ENCODE measurements at places on chromosomes 6 and 20.

GRCh38 chr20:59825563-59825920 lies 107.9 kb downstream of the SYCP2 start:
- no peak for DNase-seq

DNA sequence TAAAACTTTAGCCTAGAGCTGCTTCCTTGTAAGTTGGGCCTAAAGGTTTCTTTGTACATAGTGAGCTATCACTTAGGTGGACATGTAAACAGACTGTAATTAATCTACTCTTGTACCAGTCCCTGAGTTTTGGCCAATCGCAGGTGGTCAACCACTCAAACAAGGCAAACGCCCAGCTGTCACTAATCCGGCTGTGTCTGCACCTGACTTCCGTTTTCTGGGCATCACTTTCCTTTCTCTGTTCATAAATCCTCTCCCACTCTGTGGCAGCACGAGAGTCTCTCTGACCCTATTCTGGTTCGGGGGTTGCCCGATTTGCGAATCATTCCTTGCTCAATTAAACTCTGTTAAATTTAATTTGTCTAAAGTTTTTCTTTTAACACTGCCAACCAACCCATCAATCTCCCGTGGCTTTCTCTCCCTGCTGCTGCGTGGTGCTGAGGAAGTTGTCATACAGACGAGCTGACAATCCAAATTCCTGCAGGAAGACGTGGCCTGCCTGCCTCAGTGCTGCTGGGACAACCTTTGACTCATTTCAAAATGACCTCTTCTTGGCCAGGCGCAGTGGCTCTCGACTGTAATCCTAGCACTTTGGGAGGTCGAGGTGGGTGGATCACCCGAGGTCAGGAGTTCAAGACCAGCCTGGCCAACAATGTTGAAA lies 206.3 kb downstream of the QKI start:
- DNase-seq, result no peak

- DNase-seq, result no peak
These were observed 285.8 kb upstream of the SULF2 start for GRCh38 chr20:48070991-48071652.

- DNase-seq, result no peak
These were observed 327.0 kb downstream of the TAF4 start for GRCh38 chr20:61738601-61739069.

GRCh38 chr6:138986578-138986977 lies 1.5 kb downstream of the REPS1 start:
- DNase-seq, result no peak

DNA sequence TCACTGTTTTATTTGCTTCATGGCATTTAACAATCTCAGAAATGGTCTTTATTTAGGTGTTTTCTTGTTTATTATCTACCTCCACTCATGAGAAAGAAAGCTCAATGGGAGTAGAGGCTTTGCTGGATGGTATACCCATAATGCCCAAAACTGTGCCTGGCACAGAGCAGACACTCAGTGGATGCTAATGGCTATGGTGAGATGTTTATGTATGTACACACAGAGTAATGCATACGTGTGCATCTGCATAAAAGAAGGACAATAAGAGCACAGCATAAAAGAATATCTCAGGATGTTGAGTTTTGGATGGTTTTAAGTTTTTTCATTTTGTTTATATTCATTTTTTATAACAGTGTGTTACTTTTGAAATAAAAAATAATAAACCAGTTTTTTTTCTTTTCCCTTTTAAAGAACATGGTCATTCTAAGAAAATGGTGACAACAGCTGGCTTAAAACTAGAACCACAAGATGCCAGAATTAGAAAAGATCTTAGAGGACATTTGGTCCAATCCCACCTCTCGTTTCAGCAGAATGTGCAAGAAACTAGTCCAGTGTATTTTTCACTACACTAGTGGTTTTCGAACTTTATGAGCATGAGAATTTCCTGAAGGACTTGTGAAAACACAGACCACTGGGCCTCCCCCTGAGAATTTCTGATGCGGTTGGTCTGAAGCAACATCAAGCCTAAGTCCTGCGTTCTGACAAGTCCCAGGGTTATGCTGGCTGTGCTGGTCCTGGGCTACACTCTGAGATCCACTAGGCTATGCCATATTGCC lies 131.9 kb downstream of the FYN start:
- no peak for DNase-seq

- DNase-seq, result no peak
These were observed 21.7 kb upstream of the TBC1D20 start for GRCh38 chr20:483815-484644.

DNA sequence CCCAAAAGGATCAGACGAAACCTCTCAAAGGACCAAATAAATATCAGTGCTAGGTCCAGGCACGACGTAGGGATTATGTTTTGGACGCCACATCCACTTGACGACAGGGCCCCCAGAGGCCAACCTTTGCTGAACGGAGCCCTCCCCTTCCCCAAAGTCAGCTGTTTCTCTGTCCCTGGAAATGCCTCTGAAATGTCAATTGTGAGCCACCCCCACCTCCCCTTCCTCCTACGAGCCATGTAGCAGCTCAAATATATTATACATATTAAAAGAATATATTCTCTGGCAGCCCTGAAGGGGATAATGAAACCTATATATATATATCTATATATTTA lies 39.6 kb upstream of the BLCAP start:
- DNase-seq, result no peak

DNA sequence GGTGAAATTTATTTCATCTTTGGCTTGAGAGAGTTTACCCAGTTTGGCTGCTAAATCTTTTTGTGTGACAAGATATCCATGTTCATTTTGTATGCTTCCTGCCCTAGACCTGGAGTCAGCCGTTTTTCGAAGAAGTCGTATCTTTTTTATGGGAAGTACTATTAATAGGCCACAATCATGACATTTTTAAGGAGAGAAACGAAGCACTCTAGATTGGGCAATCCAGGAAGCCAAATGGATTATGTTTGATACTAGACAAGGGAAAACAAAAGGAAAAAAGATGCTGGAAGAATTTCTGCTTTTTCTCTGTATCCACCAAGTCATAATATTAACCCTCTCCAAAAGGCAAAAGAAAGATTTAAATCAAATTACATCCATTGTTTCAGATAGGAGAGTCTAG lies 214.6 kb downstream of the HDGFL1 start:
- no peak for DNase-seq

DNA sequence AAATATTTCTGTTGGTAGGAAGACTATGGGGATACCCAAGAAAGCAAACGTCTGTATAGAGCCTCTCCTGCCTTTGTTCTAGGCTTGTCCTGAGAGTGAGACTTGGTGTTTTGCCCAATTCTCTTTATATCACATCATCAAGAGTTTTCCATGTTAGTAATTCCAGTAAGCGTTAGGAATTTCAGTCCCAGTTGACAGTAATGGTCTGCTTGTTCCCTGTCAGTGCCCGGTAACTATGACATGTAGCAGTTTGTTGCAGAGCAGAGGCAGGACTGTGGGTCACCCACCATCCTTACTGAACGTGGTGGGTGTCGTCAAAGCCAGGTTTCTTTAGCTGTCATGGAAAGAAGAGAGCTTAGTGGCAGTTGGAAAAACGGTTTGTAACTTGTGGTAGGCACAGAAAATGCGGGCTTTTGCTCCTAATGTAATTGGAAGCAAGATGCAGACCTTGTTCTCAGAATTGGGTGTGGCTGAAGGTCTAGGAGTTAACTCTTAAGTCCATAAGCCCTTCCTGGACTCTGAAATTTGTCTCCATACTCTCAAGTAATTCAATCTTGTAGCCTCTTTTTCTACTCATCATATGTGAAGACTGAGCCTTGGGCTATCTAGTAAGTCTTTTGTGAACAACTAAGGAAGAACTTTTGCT lies 188.8 kb downstream of the TMEM242 start:
- no peak for DNase-seq

DNA sequence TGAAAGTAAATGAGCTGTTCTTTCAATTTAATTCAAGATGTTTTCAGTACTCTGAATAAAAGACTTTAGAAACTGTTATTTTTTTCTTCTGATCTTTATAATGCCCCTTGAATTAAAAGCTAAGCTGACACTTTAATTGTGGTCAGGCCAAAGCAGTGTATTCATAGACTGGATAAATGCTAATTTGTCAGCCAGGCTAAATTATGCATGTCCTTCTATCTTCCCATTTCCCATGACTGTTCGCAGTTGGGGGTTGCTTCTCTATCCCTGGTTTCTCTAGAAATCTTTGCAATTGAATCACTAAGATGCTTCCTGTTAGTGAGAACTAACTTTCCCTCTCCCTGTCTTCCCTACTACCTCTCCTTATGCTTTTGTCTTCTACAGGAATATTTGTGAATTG lies 396.2 kb downstream of the RFPL4B start:
- no peak for DNase-seq

DNA sequence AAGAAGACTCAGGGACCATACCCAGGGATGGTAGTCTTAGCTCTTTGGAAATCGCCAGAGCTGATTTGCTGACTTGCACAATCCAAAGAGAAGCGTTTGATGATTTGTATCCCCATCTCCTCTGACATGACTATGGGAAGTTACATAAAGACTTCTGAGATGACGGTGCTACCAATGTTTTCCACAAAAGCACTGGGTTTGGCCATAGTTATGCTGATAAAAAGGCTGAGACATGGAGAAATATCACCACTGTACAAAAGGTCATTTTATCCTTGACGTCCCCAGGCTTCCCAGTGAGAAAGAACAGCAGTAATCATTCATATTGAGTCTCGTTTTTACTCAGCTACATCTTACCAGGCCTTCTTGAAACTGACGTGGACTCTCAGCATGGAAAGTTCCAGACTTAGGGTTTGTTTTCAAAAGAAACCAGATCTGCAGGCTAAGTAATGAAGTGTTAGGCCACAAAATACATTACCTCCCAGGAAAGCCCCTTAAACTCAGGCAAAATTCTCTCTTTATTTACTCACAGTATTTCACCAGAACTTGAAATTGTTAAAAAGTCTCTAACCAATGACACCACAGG lies 370.3 kb upstream of the JARID2 start:
- no peak for DNase-seq
